ENCODE measurements at places on chromosomes 5 and 9.
A peak's percentile ranks its signal among the peaks of the same experiment; 100 is the strongest.

- DNase-seq = no peak
Observed at GRCh38 chr5:7759951-7760580, 90.9 kb downstream of the CFAP90 start.

- no peak for DNase-seq
Observed at GRCh38 chr5:134227776-134228175, 1.9 kb upstream of the PPP2CA start.

DNA sequence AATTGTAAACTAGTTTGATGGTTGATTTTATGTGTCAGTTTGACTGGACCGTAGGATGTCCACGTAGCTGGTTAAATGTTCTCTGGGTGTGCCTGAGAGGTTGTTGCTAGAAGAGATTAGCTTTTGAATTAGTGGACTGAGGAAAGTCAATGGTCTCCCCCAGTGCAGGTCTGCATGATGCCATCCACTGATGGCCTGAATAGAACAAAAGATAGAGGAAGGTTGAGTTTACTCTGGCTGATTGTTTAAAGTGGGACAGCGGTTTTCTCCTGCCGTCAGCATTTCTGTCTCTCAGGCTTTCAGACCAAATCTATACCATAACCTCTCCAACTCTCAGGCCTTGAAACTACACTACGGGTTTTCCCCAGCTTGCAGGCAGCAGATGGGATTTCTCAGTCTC is 899.2 kb upstream of the WWC1 start:
- no peak for DNase-seq

DNA sequence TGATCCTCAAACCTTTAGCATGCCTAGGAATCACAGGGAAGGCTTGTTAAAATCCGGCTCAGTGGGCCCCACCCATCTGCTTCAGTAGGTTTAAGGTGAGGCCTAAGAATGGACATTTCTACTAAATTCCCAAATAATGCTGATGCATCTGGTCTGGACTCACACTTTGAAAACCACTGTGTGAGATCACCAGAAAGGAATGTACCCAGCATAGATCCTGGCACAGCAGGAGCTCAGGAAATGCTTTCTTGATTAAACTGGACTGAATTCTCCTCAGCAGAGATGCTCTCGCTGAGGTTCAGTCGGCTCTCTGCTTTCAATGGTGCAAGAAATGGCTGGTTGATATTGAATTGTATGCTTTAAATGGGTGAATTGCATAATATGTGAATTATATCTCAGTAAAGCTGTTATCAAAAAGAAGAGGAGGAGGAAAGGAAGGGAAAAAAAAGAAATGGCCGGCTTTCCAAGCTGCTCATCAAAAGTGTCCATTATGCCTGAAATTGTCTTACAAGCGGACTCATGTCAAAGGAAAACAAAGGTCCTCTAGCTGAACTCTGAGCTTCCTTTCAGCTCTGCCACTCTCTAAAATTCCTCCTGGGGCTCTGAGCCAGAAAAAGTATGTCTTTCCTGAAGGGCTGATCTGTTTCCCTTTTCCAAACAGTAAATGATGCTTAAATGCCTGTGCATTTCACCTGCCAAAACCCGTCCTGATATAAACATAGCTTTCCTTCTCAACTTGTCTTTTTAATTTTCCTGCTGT is 77.6 kb upstream of the SAP30L start:
- DNase-seq = no peak

GRCh38 chr5:115375893-115376292 is 79.4 kb upstream of the CCDC112 start:
- DNase-seq = no peak

DNA sequence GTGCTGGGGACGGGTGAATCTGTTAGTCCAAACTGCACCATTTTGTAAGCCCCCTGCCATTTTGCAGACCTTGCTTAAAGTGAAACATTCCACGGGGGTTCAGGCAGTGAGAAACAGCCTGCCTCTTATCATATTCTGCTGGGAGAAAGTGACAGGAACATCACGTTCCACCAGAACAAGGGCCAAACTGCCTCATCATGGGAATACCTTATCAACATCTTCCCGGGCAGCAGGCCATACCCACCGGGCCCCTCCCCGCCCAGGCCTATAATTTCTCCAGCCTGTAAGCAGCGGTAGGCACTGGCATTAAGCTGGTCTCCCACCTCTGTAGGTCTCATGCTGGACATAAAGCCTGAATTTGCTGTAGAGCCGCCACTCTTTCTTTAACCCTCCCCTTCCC is 1.5 kb upstream of the CFAP77 start:
- DNase-seq = no peak

DNA sequence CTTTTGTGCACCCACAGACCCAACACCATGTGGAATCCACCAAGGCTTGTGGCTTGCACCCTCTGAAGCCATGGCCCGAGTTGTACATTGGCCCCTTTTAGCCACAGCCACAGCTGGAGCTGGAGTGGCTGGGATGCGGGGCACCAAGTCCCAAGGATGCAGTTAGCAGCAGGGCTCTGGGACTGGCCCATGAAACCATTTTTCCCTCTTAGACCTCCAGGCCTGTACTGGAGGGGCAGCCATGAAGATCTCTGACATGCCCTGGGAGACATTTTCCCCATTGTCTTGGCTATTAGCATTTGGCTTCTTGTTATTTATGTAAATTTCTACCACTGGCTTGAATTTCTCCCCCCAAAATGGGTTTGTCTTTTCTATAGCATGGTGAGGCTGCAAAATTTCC is 51.8 kb downstream of the RASA1 start:
- DNase-seq = no peak

- no peak for DNase-seq
Observed at GRCh38 chr9:31519011-31519410, 865.4 kb upstream of the ACO1 start.

- no peak for DNase-seq
Observed at GRCh38 chr5:143426437-143426991, 23.0 kb upstream of the NR3C1 start.

DNA sequence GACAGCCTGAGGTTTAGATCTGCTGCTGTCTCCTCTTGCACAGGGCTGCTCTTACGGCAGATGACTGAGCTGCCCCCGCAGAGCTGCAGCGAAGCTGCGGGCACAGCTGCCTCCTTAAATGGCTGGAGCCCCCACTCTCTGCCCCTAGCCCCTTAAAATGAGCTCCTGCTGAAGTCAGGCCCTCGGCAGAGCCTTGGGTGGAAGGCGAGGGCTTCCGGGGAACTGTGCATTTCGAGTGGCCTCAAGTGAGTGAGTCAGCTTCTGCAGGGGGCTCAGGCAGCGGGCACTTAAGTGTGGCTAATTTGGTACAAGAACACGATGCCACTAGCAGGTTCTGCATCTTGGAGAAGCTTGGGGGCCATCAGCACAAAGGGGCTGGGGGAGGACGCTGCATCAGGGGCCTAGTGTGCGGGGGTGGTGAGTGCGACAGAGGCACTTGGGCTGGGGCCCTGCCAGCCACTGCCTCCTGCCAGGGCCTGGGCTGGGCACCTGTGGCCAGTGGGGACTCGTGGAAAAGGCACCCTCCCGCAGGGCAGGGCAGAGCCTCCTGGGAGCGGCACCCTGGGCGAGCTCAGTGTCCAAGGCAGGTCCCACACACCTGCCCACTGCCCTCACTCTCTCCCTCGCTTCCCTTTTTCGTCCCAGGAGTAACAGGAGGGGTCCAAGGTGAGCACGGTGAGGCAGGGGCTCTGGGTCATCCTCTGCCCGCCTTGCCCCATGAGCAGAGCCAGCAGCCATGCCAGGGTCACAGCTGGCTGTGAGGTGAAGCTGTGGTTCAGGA is 28.8 kb upstream of the RNU6ATAC start:
- no peak for DNase-seq

GRCh38 chr5:27479859-27480258 is 441.5 kb upstream of the CDH9 start:
- no peak for DNase-seq

DNA sequence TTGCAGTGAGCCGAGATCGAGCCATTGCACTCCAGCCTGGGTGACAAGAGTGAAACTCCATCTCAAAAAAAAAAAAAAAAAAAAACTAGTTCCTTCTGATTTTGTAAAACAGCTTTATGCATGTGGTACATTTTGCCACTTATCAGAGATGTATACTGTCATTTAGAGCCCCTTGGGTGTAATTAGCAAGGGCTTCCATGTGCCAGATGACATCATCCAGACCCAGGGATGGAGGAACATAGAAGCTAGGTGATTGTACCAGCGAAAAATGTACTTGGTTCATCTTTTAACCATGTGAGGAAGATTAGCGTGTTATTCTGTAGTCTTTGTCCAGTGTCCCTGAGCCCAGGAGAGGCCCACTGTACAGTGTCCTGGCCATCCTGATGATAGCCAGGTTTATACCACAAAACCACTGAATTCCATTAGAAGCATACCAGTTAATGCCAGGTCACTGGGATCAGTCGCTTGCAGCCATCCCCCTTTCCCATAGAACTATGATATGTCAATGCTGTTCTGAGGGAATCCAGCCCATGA is 239.3 kb upstream of the SGCD start:
- DNase-seq = no peak

DNA sequence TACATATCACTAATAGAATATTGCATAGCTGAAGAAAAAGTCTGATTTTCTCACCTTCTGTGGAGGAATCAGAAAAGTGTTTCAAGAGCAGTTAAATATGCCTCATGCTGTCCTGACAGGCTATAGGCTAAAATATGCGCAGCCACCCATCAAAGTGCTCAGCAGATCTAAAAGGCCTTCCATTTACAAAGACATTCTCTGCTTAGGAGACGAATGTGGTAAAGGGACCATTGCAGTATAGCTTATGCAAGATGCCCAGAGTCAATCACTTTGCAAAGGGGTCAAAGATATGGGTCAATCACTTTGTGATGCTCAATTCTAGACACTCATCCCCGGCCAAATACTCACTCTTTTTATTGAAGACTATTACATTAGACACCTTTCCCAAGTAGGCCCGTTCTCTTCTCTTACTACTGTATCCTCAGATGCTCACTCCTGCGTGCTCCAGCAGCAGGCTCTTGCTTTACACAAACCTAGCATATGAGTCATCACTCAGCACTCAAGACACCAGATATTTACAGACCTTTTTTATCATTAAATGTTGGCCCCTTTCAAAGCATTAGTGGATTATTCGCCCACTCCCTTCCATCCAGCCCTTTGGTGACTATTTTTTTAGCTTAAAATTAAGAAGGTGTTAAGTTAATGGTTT is 568.2 kb upstream of the CDH18 start:
- no peak for DNase-seq

GRCh38 chr5:65132386-65132785 is 349.3 kb downstream of the ADAMTS6 start:
- DNase-seq = no peak

DNA sequence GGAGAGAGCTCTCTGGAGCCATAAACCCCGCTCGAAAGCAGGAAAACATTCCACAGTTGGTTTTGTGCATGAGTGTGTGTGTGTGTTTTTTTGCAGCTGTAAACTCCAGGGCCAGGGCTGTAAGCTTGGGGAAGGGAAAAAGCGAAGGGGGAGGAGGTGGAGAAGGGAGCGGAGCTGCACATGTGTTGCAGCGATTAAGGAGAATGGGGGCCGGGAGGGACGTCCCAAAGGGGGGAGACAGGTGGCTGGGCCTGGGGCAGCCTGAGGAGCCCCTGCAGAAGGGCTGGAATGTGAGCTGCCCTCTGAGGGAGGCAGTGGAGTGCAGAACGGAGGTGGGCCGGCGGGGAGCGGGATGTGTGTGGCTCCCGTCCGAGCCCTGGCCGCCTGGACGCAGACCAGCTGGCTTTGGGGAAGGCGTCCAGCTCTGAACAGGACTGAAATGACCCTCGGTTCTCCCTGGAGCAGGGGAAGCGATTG is 2.7 kb upstream of the MYMK start:
- no peak for DNase-seq

GRCh38 chr9:134428559-134428958 is 102.3 kb downstream of the RXRA start:
- no peak for DNase-seq

DNA sequence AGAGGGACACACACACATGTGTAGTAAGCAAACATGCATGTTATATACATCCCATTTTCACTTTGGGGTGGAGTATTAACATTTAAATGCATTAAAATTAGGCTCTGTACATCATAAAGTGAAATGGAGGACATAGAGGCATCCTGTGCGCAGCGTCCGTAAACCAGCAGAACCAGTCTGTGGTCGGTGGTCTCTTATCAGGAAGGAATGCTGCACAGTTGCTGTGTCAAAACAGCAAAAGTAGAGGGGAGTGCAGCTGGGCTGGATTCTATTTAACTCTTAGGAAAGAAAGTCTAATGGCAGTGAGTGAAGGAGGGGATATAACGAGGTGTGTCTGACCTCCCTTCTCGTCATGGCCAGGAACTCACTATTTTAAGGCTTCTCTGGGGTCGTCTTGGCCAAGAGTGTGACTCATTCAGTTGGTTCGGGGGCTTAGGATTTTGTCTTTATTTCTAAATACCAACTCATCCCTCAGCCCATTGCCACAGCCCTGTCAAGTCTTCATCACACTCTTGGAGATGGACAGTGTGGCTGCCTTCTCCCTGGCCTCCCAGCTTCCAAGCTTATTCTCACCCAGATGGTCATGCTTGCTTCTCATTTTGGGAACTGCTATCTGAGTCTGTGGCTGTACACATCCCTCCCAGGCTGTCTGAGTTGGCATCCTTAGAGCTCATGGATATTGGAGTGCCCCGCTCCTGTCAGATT is 20.1 kb upstream of the CXCL14 start:
- DNase-seq = no peak

GRCh38 chr9:133995012-133995896 is 3.1 kb upstream of the VAV2 start:
- DNase-seq = no peak

GRCh38 chr5:141734501-141735229 is 52.6 kb upstream of the ARAP3 start:
- peak; percentile 69 for DNase-seq

GRCh38 chr5:7793895-7794294 is 57.0 kb downstream of the CFAP90 start:
- no peak for DNase-seq

- no peak for DNase-seq
Observed at GRCh38 chr5:32767948-32768467, 56.9 kb downstream of the NPR3 start.

DNA sequence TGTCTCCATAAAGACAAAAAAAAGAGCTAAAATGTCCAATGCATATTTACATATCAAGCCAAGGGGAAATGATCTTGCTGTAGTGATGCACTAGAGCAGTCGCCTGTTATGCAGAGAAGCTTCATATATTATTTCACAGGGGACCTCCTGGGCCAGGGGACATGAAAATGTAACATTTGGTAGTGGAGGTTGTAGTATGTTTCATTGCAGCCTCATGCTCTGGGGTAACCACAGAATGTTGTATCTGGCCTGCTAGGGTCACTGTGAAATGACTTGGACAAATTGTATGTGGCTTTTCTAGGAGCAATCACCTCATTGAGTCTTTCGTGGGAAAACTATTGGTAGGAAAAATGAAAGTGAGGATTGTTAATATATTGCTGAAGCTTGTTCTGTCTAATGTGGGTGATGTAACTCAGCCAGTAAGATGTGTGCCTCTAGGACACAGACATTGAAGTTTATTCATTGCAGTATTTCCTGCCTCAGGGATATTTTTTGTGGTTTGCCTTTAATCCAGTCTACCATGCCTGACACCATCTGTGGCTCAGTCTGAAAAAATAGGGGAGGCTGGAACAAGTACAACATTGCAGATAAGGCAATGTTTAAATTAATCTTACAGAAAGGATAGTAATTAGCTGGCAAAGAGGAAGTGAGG is 430.8 kb upstream of the TNC start:
- DNase-seq = no peak
